Activated effector memory CD4-positive, alpha-beta T cell treated with Interleukin-2 at 50 U/mL for 16 hours (primary cell): ENCODE measurements at places on chromosomes 5 and 9.

- no peak for DNase-seq
Measured at GRCh38 chr5:91946870-91947269, 563.8 kb upstream of the ARRDC3 start.

- DNase-seq, result no peak
Measured at GRCh38 chr5:54873691-54874090, 111.7 kb downstream of the ESM1 start.

GRCh38 chr9:79152306-79152705, 419.5 kb upstream of the TLE4 start:
- DNase-seq, result no peak

- no peak for DNase-seq
Measured at GRCh38 chr5:67790390-67790789, 425.2 kb upstream of the PIK3R1 start.

- no peak for DNase-seq
Measured at GRCh38 chr5:41196197-41196596, 17.1 kb downstream of the C6 start.

- DNase-seq, result no peak
Measured at GRCh38 chr9:136119061-136119882, 597 bp upstream of the TMEM250 start.

DNA sequence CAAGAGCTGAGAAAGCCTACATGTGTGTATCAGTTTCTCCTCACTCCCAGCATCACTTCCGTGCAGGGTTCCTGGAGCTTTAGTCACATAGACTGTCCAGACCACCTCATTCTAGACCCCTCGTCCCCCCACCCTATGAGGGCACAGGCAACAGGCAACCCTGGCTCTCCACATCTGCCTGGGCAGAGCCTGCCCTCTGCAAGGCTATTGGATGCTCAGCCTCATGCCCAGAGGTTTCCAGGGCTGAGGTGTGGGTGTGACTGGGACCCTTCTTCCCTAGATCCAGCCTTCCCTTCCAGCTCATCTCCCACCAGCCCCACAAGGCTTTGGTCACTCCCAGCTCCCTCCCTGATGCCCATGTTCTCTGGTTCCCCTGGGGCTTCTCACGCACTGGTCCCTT, 161.4 kb downstream of the PAX5 start:
- DNase-seq, result no peak

DNA sequence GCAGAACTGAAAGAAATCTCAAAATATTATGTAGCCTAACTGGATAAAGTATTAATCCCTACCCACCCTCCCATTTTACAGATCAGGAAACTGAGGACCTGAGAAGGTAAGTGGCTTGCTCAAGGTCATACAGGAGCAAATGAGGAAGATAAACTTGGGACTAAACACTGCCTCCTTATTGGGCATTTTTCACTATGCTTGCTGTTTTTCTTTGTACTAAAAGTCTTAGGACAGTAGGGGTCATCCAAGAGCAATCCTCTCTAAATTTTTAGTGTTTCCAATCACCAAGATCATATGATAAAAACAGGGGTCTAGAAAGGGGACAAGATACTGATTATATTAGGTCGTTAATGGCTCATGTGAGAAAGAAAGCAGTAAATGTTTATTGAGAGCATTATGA, 80.8 kb downstream of the RORB start:
- no peak for DNase-seq

- DNase-seq, result no peak
Measured at GRCh38 chr5:75522025-75522424, 10.3 kb downstream of the POLK start.

GRCh38 chr5:126681970-126682369, 81.2 kb downstream of the PHAX start:
- no peak for DNase-seq

GRCh38 chr9:71822456-71822855, 54.1 kb upstream of the CEMIP2 start:
- no peak for DNase-seq

DNA sequence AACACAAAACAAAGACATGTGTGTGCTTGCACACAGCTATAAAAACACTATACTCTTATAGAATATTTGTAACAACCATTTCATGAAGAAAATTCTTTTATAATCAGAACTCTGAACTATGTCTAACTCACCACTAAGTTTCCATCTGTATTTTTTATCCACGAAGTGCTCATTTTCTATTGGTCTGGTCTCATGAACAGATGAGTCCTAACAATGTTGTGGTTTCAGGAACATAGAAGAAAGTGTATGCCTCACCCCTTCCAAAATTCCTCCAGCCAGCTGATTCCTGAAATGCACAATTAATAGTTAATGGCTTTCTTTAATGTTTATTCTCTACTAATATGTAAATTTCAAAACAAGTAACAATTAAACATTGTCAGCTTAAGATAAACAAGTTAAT, 325.3 kb upstream of the GRAMD2B start:
- no peak for DNase-seq

DNA sequence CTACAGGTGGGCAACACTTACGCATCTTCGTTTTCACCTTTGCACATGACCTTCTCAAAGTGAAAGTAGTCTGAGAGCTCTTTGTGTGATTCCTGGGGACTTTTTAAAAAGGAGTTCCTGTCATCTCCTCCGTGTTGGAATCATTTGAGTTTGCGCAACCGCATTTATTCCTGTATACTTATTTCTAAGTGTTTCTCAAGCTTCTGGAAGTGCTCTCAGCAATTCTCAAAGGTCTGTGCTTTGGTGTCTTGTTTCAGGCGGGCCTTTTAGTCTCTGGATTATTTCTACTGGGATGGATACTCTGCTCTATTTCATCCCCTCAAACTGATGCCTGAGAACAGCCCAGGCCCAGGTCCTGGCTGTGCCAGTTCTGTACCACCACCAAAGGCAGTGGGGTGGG, 226.5 kb upstream of the TUT7 start:
- no peak for DNase-seq

- no peak for DNase-seq
Measured at GRCh38 chr5:173456751-173457171, 128.5 kb upstream of the STC2 start.

DNA sequence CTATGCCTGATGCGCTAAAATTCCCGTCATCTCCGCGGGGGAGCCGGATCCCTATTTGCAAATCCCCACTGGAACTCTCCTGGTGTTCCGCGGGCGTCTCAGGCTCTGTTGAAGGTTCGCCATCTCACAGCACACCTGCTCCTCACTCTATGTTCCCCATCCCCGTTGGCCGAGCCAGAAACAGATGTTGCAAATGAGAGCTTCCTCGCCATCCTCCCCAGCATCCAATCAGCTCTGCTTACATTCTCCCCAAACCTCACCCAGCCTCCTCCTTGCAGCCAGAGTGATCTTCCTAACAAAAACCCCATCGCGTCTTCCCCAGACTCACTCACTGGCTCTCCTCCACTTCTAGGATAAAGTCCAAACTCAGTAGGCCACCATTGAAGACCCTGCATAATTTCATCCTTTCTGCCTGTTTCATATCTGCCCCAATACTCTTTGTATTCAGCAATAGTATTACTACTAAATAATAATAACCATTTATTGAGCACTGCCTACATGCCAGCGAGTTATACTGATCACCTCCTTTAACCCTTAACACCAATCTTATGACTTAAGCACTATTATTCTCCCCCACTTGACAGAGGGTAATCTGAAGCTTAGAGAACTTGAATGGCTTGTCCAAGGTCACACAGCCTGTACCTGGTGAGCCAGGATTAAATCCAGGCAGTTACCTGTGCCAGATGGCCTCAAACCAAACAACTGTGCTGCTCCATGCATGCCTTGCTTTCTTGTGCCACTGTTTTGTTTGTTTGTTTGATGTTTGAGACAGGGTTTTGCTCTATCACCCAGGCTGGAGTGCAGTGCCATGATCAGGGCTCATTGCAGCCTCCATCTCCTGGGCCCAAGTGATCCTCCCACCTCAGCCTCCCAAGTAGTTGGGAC, 14.0 kb downstream of the AQP7 start:
- DNase-seq, result no peak

DNA sequence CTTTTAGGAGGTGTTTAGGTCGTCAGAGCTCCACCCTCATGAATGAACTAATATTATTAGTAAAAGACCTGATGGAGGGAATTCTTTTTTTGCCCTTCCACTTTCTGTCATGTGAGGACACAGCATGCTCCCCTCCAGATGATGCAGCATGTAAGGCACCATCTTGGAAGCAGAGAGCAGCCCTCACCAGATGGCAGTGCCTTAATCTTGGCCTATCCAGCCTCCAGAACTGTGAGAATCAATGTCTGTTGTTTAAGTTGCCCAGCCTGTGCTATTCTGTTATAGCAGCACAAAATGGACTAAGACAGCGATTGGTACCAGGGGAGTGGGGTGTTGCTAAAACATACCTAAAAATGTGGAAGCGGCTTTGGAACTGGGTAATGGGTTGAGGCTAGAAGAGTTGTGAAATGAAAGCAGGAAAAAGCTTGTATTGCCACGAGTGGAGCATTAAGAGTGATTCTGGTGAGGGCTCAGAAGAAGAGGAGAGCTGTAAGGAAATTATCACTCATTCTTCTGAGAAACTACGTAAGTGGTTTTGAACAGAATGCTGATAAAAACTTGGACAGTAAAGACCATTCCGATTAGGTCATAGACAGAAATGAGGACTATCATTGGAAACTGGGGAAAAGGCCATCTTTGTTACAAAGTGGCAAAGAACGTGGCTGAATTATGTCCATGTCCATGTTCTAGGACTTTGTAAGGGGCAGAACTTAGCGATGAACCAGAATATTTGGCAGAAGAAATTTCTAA, 28.6 kb downstream of the PTPDC1 start:
- DNase-seq, result no peak

GRCh38 chr9:114989600-114990410, 59.4 kb upstream of the TNFSF8 start:
- DNase-seq, result no peak

- no peak for DNase-seq
Measured at GRCh38 chr5:162068412-162068811, 839 bp downstream of the GABRG2 start.

GRCh38 chr9:113709721-113710120, 166.4 kb upstream of the ZNF618 start:
- DNase-seq, result no peak
